ENCODE measurements at places on chromosomes 13 and 19.
A peak's percentile ranks its signal among the peaks of the same experiment; 100 is the strongest.

GRCh38 chr19:17778251-17778967 lies 16.5 kb upstream of the B3GNT3 start:
- DNase-seq, result no peak

GRCh38 chr13:59144700-59145099 lies 1019.0 kb downstream of the DIAPH3 start:
- DNase-seq, result no peak

DNA sequence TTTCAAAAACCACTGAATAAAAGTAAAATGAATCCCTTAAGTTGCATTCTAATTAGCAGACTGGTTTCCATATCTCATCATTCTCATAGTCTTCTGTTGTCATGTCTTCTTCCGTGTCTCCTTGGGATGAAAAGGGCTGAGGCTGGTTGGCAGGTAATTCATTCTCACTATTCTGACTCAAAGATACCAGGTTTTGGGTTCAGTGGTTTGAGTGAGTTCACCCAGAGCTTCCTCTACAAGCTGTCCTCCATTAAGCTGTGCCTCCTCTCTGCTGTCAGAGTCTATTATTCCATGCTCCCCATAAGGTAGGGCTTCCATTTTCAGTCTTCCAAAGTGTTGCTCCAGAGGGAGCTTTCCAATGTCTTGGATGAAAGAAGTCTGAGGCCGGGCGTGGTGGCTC lies 68.3 kb downstream of the FNDC3A start:
- no peak for DNase-seq

- DNase-seq, result peak; percentile 75
Observed at GRCh38 chr19:47226426-47227351, 4.3 kb downstream of the BBC3 start.

DNA sequence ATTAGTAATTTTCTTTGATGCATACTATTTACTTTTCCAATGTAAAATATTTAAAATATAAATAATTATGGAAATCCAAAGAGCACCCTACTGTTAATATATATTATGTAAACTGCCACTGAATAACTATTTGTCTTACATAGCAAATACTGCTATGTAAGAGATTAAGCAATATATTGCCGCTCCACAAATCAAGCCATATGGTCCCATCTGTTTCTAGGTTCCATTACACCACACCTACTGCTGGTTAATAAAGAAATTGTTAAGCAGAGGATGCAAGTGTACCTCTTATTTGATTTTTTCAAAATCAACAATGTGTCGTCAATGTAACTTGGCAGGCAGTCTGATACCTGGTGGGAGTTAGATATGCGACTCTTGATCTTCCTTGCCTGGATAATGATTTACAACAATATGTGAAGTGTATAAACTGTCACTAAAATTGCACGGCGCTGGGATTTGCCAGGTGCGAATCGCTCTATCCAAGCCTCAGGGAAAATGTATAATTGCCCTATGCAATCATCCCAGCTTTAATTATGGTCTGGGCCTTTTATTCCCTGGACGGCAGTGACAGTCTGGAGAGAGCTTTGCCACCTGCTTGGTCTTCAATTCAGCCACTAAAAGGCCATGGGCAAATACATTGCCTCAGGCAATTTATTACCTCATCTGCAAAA lies 16.0 kb downstream of the SMAD9 start:
- no peak for DNase-seq

- DNase-seq, result no peak
Observed at GRCh38 chr13:84239032-84239431, 356.8 kb upstream of the SLITRK1 start.

GRCh38 chr13:105207572-105208293 lies 1327.7 kb downstream of the EFNB2 start:
- DNase-seq, result no peak

DNA sequence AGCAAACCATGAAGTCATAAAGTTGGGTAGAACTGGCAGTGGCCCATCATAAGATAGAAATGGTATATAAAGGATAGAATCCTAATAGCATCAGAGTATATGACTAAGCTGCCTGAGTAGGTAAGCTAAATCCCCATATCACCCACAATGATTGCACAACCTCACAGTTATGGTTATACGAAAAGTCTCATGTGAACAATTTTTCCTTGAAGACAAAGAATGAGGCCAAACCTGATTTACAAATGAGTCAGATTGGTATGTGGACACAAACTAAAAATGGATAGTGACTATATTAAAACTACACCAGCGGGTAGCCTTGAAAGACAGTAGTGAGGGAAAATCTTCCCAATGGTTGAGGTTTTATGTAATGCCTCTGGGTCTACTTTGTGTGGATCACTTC lies 40.9 kb upstream of the UFM1 start:
- DNase-seq, result no peak

- DNase-seq, result no peak
Observed at GRCh38 chr13:87147076-87147475, 524.1 kb upstream of the SLITRK5 start.

DNA sequence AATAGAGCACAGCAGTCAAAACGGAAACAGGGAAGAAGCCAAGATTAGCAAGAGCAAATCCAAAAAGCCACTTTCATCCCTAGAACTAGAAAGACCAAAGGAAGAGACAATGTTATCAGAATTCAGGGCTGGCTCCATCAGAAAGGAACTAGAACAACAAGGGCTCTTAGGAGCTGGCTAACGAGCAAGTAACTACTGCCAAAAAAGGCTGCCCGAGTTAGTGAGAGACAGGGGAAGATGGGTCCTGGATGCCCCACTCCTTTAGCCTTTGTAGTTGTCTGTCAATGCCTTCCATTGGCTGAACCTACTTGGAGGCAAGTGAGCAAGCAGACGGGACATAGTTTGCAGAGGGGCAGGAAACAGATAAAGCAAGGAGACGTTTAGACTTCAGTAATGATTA lies 240.4 kb downstream of the KLF12 start:
- DNase-seq, result no peak

GRCh38 chr19:7336321-7336973 lies 12.3 kb upstream of the ARHGEF18 start:
- no peak for DNase-seq

DNA sequence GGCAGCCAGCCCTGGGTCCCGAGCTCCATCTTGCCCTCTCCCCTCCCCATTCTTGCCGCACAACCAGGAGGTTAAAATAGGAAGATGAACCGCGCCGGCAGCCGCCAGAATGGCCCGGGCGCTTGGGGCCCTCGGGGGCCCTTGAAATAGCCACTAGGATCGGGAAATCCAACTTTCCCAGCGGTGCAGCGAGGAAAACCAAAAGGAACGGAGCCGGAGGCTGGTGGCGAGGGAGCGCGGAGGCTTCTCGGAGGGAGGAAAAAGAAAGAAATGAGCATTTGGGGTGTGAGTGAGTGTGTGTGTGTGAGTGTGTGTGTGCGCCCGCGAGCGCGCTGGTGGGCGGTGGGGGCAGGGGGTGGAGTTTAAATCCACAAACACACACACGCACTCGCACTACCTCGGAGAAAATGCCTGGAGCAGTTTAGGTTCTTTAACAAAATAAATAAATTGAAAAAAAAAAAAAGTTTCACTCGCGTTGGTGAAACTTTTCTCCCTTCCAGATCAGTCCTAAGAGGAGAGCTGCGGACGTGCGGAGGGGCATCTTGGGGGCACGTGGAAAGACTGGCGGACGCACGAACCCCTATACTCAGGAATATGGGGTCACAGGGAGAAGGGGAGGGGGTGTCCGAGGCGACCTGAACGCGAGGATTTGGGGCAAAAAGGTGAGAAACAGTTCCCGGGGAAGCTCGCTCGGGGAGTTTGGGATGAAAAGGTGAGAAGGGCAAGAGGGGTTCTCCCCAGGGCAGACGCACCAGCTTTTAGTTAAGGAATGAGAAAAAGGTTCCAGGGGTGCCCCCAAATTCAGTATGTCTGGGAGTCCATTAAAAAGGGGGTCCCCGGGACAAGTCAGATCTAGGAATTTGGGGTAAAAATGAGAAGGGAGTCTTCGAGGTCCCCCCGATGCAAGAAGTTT lies 1.3 kb downstream of the RFX2 start:
- peak; percentile 82 for DNase-seq

- DNase-seq, result no peak
Observed at GRCh38 chr13:113629866-113630265, 28.1 kb downstream of the ATP4B start.

DNA sequence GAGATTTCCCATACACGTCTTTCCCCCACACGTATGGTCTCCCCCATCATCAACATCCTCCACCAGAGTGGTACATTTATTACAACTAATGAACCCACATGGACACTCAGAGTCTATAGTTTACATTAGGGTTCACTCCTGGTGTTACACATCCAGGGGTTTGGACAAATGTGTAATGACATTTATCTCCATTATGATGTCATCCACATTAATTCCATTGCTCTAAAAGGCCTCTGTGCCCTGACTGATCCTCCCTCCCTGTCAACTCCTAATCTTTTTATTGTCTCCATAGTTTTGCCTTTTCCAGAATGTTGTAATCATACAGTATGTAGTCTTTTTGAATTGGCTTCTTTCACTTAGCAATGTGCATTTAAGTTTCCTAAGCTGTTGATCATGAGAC lies 8.2 kb downstream of the ZNF383 start:
- DNase-seq, result no peak

GRCh38 chr19:32012206-32012605 lies 333.2 kb upstream of the ZNF507 start:
- DNase-seq, result no peak

- no peak for DNase-seq
Observed at GRCh38 chr19:53521373-53522202, 16.4 kb upstream of the ZNF331 start.

DNA sequence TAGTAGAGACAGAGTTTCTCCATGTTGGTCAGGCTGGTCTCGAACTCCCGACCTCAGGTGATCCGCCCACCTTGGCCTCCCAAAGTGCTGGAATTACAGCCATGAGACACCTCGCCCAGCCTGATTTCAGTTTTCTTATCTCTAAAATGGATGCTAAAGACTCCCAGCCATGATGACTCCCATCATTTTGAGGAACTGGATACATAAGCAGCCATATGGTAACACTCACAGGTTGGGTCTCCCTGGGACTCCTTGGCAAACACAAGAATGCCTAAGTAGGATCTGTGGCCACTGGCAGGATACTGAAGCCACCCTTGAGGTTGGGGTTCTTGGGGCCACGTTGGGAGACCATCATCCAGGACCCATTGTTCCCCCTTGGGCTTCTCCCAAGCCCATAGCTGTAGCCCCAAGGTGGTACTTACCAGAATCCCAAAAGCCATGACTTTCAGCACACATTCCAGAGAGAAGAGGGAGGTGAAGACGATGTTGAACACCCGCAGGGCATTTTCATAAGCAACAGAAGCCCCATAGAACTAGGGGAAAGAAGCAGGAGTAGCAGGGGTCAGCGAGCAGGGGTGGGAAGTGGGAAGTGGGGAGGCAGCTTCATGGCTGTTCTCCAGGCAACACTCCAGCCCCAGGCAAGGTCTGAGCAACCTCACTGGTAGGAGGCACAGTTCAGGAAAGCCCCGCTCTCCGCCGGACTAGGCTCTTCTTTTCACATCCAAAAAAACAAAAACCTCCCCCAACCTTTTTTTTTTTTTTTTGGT lies 102.5 kb downstream of the IER2 start:
- DNase-seq, result no peak

Measured in uterus (tissue), 4 donors.